ENCODE measurements at places on chromosomes 12 and 14. TPM values are rescaled to one million over a fixed set of nuclear protein-coding genes. Genes with fewer than 3 reads are reported as not detected.

DNA sequence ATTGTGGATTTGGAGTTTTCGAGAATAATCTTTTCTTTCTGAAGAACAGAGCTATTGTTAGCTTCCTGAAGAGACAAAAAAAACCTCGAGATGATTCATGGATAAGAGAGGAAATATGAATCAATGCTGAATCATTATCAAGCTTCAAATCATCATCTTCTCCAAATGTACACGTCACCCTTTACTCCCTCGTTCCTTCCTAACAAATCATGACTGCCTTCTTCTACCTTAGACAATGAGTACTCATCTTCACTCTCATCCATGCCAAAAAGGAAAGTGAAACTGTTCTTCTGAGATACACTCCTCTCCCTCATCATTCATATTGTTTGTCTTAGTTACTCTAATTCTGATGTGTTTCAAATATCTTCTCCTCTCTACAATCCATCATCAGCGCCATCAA is 1115.8 kb upstream of the ATXN7L3B start:
- no peak for DNase-seq

DNA sequence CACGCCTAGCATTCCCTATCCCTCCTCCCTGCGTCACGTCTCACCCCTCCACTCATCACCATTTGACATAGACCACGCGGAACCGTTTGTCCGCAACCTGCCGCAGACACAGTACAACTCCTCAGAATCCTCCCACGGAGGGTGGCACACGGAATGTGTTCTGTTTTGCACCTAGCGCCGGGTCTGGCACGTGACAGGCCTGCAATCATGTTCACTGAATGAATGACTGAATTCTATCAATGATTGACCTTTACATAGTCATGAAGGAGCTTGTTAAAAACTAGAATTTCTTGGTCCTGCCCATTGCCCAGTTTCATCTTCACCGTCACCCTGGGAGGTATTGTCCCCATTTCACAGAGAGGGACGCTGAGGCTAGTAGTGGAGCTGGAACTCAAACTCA is 4.7 kb downstream of the SLC6A12 start:
- DNase-seq, result no peak

DNA sequence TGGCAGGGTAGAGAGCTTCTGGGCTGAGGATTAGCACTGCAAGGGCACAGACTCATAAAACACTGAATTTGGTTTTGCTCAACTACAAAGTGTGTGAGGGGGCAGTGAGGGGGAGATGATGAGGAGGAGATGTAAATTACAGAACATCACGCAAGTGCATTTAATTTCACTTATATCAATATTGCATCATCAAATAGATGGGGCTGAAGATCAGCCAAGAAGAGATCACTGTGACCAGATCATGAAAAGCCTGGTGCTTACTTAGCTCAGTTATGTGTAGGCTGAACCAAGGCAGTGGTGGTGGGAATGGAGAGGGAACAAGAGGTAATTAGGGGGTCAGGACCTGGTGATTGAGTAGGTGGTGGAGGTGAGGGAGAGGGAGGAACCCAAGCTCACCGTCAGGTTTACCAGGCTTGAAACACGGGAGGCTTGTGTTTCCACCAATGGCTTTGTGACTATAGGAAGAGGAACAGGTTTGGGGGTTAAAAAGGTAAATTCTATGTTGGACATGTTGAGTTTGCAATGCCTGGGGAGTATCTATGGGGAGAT is 11.3 kb downstream of the FOS start:
- no peak for DNase-seq

DNA sequence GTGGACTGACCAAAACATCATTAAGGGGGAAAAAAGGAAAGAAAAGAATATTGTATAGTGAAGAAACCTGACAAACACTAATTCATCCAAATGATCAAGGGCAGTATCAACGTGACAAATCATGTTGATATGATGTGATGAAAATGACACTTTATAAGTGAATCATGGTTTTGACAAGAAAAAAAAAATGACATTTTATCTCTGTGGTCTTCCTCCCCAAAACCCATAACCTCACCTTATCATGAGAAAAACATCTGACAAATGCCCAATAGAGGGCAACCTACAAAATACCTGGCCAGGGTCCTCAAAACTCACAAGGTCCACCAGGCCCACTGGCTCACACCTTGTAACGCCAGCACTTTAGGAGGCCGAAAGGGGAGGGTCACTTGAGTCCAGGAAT is 13.8 kb downstream of the TMED10 start:
- DNase-seq, result no peak

Gene ADCK1
- total RNA-seq, result 6.7 TPM
